ENCODE measurements at places on chromosomes 6 and 20.

DNA sequence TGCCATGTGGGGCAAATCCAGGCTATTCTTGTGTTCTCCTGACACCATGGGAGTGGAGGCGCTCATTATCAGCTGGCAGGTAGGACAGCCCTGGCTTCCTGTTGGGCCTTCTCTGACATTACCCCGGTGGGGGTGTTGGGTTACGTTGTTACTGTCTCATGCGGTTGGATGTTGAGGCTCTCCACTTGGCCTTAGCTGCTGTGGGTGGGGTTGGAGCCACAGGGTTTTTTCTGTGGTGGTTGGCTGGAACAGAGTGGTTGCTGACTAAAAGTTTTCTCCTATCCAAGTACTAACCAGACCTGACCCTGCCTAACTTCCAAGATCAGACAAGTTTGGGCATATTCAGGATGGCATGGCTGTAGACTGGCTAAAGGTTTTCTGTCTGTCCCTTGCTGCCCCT lies 20.2 kb downstream of the RIPK1 start:
- DNase-seq: no peak

DNA sequence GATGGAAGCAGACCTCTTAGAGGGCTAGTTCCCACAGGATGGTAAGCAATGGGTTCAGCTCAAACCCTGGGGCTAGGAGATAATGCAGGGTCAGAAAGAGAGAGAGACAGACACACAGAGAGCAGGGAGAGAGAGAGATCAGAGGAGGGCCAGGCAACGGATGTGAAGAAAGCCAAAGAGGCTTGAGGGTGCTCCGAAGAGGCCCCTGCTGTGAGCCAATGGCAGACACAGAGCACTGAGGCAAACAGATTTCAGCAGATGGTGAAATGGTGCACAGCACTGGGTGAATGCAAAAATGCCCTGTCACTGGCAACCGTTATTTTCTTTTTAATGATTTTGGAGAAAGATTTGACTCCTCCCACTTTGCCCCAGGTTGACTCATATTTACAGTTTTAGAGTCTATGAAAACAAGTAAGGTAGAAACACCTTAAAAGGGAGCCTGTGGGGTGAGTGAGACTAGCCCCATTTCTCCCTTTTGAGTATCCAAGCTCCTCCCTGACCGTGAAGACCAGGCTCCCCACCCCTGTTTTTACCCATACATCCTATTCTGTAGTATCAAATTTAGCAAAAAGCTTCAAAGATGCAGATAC lies 840 bp downstream of the DEFB132 start:
- DNase-seq: no peak

DNA sequence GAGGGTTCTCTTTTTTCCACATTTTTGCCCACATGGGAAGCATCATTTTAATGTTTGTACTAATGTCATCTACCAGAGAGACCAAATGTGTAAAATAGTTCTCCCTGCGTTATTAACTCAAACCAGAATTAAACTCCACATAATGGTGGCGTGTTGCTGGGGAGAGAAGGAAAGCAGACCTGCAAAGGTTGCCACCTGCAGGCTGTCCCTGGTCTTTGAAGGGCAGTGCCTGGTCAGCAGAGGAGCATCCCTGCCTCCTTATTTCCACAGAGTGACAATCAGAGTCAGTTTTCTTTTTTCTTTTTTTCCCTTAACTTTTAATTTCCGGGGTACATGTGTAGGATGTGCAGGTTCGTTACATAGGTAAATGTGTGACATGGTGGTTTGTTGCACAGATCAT lies 214.5 kb downstream of the TBX18 start:
- peak; percentile 24 for DNase-seq

GRCh38 chr6:12258591-12259075 lies 31.5 kb upstream of the EDN1 start:
- no peak for DNase-seq

DNA sequence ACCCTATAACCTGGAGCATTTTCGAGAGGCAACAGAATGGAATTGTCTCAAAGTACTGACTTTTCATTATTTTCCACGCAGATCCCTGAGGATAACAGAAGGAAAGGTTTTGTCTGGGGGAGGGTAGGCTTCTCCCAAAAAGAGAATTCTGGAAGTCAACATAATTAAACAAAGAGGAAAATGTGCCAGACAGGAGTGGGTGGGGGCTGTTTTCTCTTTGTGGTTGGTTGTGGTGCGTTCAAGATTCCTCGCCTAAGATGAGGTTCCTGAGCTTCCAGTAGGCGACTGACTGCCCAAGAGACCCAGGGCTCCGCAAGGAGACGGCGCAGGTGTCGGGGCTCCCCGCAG lies 70.4 kb downstream of the SOX4 start:
- no peak for DNase-seq

DNA sequence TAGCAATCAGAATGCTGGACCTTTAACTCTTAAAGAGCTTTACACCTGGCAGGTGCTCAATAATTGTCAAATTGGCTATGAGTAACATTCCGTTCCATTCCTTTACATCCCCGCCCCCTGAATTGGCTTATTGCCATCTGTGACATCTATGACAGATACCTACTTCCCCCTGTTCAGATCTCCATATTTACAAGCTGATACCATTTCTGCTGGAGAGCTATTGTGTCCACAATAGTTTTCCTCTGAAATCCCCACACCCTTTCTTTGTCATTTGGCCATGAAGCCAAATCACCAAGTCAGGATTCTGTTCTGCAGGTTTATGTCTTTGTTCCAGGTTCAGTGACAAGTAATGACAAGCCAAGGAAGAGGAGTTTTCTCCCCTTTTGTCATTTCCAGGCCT lies 3.2 kb downstream of the CDH26 start:
- no peak for DNase-seq

DNA sequence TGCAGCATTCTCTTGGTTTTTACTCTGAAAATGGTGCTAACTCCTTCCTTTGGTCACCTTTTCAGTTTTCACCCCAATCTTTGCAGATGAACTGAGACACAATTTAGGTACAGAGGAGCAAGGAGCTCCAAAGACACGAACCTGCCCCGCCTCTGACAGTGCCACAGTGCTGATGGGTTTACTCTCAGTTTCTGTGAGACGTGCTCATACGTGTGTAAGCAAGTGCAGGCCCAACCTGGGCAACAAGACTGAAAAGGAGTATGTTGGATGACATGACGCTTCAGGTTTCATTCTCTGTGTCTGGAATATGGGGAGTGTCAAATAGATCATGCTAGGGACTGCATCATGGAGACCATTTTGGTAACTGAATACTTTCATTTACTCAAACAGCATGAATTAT lies 334.3 kb upstream of the QKI start:
- no peak for DNase-seq

DNA sequence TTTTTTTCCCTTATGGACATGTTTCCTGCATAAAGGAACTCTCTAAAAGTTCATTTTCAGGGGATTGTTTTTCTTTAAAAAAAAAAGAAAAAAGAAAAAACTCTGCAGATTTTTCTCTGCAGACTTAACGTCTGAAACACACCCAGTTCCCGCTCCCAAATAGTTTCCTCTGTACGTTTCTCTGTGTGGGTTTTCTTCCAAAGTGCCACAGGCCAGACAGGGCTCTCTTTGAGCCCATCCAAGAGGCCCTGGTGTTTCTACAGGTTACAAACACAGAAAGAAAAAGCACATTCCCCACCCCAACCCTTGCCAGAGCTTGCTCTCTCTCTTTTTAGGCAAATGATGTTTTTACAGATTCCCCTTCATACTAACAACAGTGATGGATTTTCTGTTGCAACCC lies 258.6 kb downstream of the FNDC1 start:
- DNase-seq: no peak

DNA sequence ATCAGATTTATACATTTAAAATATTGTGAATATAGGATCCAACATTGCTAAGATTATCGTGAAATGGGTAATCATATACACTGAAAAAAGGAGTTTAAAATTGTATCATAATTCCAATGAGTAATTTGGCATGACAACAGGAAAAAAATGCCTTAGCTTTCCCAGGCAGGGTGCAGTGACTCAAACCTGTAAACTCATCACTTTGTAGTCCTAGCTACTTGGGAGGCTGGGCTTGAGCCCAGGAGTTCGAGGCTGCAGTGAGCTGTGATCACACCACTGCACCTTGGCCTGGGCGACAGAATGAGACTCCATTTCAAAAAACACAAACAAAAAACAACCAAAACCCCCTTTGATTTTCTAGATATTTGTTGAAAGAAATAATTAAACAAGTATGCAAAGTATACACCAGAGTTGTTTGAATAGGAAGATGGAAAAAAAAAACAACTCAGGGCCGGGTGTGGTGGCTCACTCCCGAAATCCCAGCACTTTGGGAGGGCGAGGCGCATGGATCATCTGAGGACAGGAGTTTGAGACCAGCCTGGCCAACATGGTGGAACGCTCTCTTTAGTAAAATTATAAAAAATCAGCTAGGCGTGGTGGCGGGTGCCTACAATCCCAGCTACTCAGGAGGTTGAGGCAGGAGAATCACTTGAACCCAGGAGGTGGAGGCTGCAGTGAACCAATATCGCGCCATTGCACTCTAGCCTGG lies 98.7 kb downstream of the TRERF1 start:
- DNase-seq: no peak

- DNase-seq: peak; percentile 82
These were observed 39.8 kb downstream of the GNAS start for GRCh38 chr20:58892141-58892931.

GRCh38 chr6:98828211-98828788 lies 6.1 kb upstream of the POU3F2 start:
- no peak for DNase-seq
